Adipocyte (in vitro differentiated cells): ENCODE measurements at places on chromosomes 12 and 14.

DNA sequence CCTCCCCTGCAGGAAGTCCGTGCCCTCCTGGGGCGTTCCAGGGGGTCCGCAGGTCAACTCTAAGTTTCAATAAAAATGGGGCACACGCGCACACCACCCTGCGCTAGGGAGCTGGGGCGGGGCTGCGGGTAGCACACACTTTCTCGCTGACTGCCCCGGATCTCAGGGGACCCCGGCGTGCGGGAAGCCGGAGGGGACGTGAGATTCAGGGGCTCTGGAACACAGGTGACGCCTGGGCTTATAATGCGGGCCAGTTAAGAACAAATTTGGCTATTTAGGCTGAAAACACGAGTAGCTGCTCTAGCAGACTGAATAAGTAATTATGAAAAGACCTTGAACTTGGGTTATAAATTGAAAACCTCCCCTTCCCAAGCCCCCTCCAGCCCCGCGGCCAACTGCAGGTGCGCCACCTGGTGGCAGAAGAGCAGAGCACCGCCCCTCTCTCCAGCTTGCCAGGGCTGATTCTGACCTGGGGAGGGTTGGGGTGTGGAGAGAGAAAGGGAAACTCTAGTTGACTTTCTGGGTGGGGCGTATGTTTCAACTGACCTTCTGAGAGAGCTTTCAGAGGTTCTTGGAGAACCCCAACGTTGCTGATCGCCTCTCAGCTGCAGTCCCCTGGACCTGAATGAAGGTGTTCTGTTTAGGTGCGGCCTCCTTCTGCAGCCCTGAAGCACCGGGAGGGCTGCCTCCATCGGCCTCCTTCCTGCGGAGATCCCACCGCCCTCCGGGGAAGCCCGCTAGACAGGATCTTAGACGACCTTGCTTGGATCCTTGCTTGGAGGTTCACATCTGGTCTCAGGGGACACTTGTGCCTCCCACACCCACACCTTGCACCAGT is 118.4 kb upstream of the EVL start:
- DNase-seq: peak; percentile 54

DNA sequence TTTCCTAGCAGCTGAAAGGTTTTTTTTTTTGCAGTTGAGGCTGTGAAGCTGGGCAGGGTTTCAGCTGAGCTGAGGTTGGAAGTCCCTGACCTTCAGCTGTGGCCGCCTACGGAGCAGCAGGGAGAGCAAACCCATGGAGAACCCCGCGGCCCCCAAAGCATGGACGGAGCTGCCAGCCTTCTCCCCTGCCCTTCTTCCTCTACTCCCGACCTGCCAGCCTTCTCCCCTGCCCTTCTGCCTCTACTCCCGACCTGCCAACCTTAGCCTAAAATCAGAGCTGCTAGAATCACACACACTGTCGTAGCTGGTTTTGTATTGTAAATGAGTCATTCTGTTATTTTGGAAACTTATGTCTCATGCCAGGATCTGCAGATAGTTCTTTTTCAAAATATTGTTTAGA is 74.6 kb downstream of the PPP2R5C start:
- DNase-seq: peak; percentile 47

DNA sequence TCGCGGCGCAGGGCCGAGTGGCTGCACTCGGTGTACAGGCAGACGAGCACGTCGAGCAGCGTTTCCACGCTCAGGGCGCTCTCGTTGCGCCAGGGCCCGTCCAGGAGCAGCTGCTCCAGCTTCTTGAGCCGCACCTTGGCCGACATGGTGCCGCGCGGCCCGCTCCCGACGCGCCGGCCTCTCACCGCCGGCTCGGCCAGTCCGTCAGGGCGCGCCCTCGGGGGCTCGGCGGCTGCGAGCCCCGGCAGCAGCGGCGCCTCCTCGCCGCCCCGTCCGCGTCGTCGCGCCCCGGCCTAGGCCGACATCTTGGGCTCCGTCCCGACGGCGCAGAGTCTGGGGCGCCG is 349 bp downstream of the CDC42BPB start:
- no peak for DNase-seq

DNA sequence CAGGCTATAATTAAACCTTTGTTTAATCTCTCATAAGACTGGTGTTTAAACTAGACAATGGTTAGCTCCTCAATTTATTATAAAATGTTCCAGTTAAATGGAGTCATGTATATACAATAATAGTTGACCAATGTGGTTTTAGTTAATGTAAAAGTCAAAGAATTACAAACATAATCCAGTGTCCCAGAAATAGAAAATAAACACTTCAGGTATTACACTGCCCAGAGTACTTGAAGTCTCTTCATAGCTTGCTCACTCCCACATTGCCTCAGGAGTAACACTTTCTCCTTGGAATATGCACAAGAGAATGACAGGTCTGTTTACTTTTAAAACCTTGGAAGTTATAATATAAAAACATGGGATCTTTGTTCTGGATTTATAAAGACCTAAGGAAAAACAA is 60.5 kb downstream of the SLC38A1 start:
- DNase-seq: no peak

DNA sequence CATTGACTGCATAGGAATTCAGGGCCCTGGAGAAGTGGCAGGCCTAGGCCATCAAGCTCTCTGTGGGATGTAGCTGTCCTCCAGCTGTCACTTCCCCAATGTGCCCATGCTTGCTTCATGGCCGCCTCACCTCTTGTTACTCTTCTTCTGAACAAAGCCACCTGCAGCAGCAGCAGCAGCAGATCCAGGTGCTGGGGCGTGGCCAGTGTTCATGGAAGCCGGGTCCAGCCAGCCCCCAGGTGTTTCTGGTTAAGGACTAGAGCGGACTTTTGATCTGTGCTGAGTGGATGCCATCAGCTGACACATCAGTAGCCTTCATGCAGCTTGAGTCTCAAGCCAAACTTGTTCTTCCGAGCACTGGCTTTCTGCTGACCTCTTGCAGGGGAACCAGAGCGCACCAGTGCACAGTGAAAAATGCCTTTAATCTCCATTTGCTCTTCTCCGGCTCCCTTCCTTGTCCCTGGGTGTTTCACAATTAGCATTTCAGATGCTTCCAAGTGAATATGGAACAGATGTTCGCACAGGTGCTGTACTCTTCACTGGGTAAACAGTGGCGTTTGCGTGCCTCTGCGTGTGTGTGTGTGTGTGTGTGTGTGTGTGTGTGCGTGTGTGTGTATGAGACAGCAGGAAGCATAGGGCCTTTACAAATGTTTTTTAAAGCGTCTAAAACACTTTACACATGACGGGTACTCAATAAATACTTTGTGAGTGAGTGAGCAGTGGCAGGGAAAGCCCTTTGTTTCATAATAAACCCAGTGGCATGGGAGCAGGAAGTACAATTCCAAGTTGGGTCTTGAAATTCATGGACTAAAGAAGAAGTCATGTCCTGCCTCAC is 20.1 kb downstream of the TPCN1 start:
- DNase-seq: peak; percentile 91

- no peak for DNase-seq
Observed at GRCh38 chr12:61676520-61676919, 583.7 kb upstream of the USP15 start.

- no peak for DNase-seq
Observed at GRCh38 chr12:31471823-31472222, 119.1 kb downstream of the DENND5B start.

DNA sequence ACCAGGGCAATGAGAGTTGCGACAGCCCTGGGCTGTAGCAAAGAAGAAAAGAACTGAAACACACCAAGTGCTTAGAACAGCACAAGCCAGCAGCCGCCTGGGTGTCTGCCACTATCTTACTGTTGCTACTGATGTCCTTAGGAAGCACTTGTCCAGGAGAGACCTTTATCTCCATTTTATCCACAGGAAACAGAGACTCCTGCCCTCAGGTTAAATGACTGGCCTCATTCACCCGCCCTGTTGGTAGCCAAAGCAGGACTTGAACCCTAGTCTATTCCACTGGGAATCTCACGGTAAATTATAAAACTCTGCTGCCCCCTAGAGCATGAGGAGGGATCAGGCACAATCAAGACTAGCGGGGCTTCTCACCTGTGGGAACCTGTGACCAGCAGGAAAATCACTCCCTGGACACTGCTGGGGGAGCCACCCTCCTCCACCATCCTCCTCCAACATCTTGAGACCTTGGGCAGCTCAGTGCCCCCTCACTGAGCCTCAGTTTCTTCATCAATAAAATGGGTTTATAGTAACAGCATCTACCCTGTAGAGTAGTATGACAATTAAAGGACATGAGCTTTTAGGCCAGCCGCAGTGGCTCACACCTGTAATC is 20.5 kb upstream of the TESC start:
- no peak for DNase-seq

- DNase-seq: no peak
Observed at GRCh38 chr14:99699085-99699760, 15.1 kb downstream of the CYP46A1 start.

- DNase-seq: peak; percentile 61
Observed at GRCh38 chr12:110741341-110742095, 1.2 kb downstream of the PPP1CC start.
